Activated CD4-positive, alpha-beta T cell treated with anti-CD3 and anti-CD28 coated beads, Interleukin-2, Interleukin-6, amounts not matched to agents 100 ng/mL and 50 ng/mL, durations not matched to agents 16 hours and 8 hours (primary cell): ENCODE measurements at places on chromosomes 2 and 18.

- DNase-seq = no peak
Observed at GRCh38 chr2:217054791-217055190, 194.9 kb upstream of the TNP1 start.

DNA sequence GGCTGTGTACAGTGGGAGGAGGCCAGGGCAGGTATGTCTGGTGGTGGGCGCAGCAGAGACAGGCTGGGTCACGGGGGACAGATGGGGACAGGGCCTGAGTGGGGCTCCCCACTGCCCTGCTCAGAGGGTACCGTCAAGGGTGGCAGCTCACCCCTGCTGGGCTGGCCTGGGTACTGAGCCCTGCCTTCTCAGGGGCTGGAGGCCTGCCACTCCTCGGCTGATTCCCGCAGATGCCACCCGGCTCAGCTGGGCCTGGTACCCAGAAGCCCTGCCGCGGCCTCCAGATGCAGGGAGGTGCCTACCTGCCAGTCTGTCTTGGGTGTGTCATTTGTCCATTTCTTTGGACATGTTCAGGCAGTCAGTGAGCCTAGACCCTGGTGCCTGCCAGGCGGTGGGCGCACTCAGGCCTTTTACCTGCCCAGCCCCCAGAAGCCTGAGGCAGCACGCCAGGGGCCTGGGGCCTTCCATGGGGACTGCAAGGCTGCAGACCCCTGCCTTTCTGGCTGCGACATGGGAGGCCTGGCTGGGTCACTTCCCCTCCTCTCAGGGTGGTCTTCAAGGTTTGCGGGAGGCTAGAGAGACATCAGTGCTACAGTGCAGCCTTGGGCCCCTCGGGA is 3.3 kb downstream of the SNORC start:
- no peak for DNase-seq

GRCh38 chr2:15792331-15792730 is 148.0 kb upstream of the MYCN start:
- no peak for DNase-seq

DNA sequence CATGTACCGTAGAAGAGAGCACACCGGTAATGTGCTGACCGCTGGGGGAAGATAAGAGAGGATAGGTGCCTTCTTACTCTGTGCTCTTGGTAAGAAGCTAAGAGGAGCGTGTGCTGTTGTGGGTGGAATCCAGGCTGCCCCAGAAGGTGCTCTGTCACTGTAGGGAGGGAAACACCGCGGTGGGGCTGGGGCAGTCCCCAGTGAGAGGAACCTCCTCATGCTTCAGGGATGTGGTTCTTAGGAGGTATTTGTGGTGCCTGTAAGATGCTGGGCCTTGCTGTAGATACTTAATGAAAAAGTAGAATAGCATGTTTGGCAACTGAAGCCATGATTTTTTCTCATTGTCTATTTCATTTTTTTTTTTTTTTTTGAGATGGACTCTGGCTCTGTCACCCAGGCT is 1.1 kb downstream of the COLEC11 start:
- peak; percentile 39 for DNase-seq

GRCh38 chr18:74370115-74370514 is 54.5 kb downstream of the C18orf63 start:
- no peak for DNase-seq

- no peak for DNase-seq
Observed at GRCh38 chr2:111189106-111189505, 68.4 kb downstream of the BCL2L11 start.

DNA sequence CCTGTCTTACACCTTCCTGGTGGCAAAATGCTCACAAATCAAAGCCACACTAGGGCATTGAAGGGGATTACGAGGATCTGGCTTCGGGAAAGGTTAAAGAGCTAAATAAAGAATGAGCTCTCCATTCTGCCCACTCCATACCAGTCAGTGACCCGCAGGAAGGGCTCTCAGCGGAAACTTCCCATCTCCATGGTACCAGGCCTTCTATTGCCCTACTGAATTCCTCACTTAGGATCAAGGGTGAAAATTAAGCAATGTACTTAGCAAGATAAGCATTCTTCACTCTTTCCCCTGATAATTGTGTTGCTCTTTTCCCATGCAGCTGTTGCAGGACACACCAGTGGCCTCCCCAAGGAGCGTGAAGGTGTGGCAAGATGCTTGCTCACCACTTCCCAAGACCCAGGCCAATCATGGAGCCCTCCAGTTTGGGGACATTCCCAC is 75.6 kb upstream of the TTC39C start:
- no peak for DNase-seq

DNA sequence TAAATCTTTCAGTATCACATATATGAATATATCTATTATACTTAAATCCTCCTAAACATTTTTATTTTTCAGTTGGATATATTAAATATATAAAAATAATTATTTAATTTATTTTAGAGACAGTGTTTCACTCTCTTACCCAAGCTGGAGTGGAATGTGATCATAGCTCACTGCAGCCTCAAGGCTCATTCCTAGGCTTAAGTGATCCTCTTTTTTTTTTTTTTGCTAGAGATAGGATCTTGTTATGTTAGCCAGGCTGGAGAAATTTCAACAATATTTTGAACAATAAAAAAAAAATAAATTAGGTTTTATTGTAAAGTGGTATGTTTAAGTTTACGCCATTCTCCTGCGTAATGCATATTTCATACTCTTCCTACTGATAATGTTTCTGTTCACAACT is 4.2 kb downstream of the SPAST start:
- DNase-seq = no peak

DNA sequence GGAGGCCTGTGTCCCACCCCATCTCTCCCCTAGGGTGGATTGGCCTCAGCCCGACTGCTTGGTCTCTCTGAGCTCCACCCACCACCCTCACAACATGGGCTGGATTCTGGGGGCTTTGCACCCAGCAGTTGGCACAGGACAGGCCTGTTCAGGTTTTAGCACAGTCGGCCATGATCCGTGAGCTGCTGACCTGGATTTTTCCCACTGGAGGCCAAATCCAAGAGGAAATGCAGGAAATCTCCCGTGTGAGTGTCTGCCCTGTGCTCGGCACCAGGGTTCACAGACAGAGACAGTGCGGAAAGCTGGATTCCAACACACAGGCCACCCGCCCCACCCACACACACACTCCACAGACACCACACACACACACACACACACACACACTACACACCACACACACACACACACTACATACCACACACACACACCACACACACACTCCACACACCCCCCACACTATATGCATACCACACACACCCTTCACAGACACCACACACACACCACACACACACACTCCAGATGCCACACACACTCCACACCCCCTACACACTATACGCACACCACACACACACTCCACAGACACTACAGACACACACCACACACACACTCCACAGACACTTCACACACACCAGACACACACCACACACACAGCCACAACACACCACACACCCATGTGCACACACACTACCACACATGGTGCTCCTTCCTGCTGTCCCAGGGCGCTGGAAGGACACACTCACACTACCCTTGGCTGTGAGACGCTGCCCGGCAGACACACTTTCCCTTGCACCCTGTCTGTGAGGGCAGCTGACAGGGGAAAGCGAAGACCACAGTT is 14.1 kb downstream of the MBP start:
- DNase-seq = no peak
